Esophagus squamous epithelium (tissue), 5 donors: ENCODE measurements at places on chromosomes 12 and 14.

- DNase-seq = no peak
Observed at GRCh38 chr14:52112336-52113018, 43.6 kb upstream of the NID2 start.

GRCh38 chr14:31582286-31582691 lies 21.1 kb downstream of the NUBPL start:
- DNase-seq = no peak

DNA sequence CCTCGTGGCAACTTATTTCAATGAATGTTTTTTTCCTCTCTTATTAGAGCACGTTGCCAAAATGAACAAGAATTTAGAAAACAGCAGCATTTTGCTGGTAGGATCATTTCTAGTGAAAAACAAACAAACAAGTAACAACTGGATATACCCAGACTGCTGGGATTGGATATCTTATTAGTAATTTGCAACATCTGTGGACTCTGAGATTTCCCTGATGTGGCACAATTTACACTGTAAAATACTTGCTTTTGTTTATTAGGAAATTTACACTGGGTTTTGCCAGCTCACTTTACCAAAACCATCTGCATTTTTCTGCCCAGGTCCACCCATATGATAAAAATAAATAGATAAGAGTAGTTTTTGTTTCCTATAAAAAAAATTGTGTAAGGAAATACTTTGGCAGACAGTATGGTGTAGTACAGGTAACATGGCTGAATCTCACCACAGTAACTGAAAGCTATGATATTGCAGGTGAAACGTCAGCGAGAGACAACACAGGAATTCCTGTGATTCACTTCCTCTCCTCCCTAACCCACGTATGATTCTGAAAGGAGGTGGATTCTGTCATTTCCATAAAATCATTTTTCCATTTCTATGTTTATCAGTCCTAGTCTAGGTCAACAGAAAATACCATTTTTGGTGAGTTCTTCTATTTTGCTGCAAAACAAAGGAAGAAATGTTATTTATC lies 176.2 kb upstream of the NOVA1 start:
- DNase-seq = no peak

- no peak for DNase-seq
Observed at GRCh38 chr12:44720265-44720664, 155.8 kb downstream of the NELL2 start.

DNA sequence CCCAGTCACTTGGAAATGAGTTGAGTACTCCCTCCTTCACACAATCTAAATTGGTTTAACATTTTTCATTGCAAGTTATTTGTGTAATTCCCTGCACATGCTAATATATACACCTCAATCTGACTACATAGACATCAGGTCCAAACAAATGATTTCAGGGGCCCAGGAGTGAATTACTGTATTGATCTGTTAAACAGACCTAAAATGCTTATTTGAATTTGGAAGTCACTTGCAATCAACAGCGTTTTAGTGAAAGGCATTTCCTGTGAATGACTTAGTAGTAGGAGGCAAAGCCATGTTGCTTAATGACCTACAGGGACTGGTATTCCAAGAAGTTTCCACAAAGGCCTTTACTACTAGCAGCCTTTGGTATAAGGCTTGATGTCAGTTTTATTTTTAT lies 22.6 kb upstream of the SLC15A5 start:
- DNase-seq = no peak

GRCh38 chr12:97716356-97716755 lies 253.8 kb downstream of the RMST start:
- no peak for DNase-seq

DNA sequence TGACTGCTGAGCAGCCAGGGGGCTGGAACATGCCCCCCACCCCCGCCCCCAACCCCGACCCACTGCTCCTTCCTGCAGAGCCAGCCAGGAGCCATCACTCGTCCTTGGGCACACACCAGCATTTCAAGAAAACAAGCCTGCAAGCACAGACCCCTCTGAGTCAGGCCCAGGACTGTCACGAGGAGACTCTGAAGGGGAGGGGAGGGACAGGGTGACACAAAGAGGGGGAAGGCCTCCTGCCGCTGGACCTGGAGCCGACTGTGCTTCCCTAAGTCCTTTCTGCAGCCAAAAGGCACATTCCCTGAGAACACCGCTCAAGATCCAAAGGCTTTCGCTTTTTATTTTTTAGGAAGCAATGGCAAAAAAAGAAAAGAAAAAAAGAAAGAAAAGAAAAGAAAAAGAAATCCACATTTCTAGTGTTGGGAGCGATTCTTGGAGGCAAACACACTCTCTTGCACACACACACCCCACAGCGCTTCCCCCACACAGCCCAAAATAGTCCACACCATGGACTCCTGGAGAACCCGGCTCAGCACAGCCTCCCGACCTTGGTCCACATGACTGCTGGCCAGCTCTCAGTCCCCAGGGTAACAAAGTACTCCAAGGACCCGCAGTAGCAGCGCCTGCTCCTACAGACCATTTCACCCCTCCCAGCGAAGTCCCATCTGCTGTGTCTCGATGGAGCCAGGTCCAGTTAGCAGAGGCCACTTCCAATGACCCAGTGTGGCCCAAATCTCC lies 101.7 kb downstream of the DPF3 start:
- no peak for DNase-seq

DNA sequence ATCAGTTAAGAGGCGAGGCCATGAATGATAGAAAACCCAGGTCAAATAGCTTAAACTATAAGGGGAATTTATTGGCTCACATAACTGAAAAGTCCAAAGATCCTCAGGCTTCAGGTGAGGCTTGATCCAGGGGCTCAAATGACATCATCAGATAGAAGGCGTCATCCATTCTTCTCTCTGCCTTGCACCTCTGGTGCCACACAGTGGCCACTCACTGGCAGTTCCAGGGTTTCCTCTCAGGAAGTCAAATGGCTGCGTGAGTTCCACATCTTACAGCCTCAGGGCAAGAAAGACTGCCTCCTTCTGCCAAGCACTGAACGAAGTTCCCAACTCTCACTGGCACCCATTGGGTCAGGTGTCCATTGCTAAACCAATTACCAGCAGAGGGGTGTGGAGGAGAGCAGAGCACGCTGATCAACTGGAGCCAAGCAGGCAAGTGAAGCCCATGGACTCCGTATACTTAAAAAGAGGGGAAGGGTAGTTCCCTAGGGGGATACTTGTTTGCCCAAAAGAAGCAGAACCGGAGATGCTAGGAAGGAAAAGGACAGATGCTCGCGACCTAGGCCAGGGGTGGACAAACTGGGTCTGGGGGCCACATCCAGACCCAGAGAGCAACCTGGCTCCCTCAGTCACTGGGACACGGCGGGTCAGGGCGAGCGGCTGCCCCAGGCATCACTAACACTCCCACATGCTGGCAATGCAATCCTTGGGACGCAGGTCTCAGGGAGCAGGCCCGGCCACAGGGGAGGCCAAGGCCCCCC lies 69.3 kb downstream of the SERPINA3 start:
- no peak for DNase-seq

DNA sequence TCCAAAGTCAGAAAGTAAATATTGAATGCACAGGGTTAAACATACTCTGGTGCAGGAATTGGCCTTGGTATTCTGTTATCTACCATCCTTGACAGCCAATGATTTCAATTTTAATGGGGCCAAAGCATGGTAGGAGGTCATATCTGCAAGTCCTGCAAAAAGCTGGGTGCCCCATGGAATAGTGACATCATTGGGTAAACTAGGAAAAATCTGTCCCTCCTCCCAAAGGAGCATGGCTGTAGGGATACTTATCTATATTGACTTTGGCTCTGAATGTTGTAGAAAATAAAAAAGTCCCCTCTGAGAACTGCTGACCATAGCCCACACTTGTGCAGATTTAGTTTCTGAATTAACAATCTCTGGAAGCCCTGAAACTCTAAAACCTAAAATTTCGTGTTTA lies 403.2 kb upstream of the SEL1L start:
- DNase-seq = no peak

DNA sequence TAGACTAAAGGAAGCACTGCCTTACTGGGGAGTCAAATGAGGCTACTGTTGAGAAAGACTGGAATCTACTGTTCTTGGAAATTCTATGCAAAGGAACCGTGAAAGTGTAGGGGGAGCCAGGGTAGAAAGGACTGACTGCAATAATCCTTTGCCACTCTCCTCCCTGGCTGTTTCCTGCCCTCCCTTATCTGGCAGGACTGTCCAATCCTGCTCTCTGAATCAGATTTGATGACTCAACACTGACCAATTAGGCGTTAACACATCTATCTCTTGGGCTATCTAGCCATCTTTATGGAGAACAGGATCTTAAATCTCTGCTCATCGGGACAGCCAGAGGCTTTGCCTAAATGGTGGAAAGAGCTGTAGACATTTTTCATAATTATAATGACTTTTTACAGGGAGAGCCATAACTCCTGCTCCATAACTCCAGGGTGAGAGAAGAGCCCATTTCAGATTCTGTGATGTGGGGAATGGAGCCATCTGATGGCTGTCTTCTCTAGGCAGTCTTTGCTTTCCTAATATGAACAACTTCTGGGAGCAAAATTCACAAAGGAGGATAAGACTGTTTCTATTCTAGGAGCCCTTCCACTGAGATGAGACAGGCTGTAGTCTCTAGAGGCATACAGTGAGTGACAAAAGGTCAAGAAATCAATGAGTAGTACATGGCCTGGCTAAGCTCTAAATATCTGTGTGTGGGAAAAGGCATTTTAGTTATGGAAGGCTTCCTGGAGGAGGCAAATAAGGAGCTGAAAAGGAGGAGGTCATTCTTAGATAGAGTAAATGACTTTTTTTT lies 68.9 kb upstream of the CISTR start:
- no peak for DNase-seq
